ENCODE measurements at places on chromosomes 3 and 15.

GRCh38 chr3:138782755-138783154 lies 52.0 kb downstream of the PIK3CB start:
- DNase-seq: no peak

DNA sequence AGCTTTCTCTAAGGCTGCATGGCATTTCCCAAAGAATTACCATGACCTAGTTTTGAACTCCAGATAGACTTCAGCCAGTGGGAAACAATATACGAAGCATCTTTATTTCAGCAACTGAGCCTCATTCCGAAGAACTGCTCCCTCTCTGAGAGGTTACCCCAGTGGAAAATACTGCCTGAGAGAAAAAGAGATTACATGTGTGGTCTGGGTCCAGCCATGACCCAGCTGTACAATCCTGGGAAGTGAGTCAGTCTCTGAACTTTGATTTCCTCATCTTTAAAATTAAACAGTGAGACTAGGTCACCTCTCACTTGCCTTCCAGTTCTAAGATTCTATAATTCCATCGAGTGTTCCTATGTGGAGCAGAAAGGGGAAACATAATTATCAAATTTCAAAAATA lies 42.4 kb downstream of the TNIK start:
- no peak for DNase-seq

GRCh38 chr3:151356794-151357462 lies 27.6 kb upstream of the P2RY13 start:
- no peak for DNase-seq

GRCh38 chr3:50122661-50123391 lies 32.3 kb upstream of the SEMA3F start:
- DNase-seq: no peak

DNA sequence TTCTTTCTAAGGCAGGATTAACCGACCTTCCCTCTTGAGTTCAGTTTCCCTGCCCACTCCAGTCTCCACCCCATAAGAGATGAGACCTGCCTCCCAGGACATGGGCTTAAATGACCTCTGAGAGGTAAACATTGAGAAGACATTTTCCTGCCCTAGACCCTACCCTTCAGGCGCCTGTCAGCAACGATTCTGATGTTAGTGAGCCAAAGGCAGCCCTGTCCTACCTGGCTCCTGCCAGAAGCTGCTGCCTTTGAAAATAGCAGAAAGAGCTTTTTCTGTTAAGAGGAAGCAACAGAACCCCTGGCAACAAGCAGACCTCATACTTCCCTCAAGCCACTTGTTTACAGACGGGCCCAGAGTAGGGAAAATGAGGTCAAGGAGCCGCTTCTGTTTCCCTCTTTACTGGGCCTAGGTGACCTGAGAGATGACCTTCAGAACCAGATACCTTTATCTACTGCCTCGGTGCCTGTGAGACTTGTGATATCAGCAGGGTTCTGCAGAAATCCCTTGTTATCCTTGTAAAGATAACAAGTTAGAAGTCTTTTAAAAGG lies 52.0 kb downstream of the CD200R1L start:
- no peak for DNase-seq

GRCh38 chr3:15310491-15311370 lies 21.7 kb downstream of the SH3BP5 start:
- DNase-seq: no peak

- DNase-seq: no peak
Measured at GRCh38 chr3:118805007-118805406, 229.6 kb downstream of the IGSF11 start.

DNA sequence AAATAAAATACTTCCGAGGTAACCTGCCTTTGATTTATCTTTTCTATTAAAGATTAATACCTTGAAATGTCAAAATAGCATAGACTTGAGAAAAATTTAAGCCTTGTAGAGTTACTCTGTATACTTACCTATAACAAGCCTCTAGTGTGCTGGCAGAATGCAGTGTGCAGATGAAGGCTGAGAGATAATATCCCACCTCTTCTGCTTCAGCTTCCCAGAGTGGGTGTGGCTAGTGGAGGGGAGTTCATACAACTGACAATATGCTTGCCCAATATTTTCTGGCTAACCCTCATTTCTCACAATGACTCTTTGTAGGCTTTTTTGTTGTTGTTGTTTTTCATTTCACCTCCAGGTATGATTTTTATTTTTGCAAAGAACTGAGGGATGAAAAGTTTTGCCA lies 15.7 kb upstream of the ZBTB20 start:
- DNase-seq: no peak

DNA sequence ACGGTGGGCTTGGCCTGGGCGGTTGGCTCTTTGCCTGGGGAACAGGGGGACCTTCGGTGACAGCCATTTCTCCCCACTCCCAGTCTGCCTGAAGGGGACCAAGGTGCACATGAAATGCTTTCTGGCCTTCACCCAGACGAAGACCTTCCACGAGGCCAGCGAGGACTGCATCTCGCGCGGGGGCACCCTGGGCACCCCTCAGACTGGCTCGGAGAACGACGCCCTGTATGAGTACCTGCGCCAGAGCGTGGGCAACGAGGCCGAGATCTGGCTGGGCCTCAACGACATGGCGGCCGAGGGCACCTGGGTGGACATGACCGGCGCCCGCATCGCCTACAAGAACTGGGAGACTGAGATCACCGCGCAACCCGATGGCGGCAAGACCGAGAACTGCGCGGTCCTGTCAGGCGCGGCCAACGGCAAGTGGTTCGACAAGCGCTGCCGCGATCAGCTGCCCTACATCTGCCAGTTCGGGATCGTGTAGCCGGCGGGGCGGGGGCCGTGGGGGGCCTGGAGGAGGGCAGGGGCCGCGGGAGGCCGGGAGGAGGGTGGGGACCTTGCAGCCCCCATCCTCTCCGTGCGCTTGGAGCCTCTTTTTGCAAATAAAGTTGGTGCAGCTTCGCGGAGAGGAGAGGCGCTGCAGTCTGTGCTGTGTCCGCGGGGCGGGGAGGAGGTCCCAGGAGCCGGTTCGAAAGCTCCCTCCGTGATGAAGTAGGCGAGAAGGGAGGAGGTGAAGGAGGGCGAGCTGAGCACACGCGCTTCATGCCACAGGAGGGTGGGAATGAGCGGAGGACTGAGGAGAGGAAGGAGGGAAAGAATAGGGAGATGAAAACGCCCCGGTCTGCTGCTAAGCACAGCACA lies 9.6 kb downstream of the CLEC3B start:
- no peak for DNase-seq

GRCh38 chr15:25181293-25182097 lies 226.7 kb downstream of the SNRPN start:
- no peak for DNase-seq

DNA sequence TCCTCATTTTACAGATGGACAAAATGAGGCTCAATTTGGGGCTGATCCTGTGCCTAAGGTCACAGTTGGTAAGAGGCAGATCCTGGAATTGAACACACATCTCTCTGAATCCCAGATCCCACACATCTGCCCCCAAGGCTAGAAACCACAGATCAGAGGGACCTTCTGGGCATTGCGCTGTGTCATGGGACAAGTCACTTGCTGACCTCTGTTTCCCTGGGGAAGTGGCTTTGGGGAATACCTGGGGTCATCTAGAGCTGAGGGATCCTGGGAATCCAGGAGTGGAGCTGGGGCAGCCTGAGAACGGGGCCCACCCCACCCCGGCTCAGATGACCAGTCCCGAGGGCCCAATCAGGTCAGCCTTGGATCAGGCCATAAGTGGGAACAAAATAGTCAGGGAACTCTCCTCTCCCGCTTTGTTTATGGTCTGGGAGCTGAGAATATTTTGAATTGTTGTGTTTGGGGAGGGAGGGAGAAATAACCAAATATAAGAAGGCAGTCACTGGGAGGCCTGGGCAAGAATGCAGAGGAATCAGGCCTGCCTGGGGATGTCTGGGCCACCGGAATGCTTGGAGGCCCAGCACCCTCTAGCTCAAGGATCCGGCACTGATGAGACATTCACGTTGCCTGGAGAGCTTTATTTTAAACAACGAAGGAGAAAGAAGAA lies 8.8 kb upstream of the SLC6A6 start:
- no peak for DNase-seq

DNA sequence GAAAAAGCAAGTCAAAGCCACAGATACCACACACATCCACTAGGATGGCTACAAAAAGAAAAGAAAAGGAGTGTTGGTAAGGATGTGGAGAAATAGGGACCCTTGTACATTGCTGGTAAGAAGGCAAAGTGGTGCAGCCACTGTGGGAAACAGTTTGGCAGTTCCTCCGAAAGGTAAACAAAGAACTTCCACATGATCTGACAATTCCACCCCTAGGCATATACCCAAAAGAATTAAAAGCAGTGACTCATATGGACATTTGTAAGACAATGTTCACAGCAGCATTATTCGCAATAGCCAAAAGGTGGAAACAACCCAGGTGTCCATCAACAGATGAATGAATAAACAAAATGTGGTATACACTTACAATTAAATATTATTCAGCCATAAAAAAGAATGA lies 22.2 kb upstream of the GMPPB start:
- no peak for DNase-seq

- DNase-seq: no peak
Measured at GRCh38 chr15:73822998-73823397, 50.4 kb upstream of the TBC1D21 start.

DNA sequence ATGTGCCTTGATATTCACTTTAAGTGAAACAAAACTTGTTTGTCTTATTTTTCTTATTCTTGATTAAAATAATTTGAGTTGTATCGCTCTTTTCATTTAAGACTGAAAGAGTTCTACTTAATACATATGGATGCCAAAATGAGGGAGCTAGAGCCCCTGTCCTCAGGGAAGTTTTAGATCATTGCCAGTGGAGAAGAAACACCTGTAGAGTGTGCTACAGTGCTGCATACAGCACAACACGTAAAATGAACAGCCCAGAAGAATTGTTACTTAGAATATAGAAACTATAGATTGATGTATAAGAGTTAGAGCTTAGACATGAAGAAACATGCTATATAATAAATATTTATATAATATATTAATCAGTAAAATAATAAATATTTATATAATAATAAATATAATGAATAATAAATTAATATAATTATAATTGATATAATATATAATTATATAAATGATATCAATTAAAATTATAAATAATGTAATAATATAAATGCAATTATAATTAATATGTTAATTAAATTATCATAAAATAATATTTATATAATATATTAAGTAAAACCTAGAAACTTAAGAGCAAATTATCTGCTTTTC lies 1234.7 kb downstream of the ROBO2 start:
- DNase-seq: no peak

- DNase-seq: no peak
Measured at GRCh38 chr3:165778456-165778855, 58.8 kb downstream of the BCHE start.

DNA sequence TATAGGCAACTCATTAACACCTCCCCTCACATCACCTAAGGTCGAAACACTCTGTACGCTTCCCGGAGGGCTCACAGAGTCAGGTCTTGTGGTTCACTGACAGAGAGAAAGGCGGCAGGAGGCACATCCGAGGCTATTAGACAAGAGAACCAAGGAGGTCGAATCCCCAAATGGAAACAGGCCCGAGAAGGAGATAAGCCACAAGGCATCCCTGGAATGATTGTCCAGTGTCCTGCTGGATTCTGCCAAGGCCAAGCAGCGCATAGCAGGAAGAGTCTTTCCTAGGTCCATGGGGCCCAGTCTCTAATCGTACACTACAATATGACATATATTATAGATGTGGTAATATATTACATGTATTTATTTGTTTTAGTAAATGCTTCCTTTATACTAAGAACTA lies 58.5 kb downstream of the ANXA2 start:
- no peak for DNase-seq

- no peak for DNase-seq
Measured at GRCh38 chr15:45583731-45584639, 3.2 kb upstream of the BLOC1S6 start.

DNA sequence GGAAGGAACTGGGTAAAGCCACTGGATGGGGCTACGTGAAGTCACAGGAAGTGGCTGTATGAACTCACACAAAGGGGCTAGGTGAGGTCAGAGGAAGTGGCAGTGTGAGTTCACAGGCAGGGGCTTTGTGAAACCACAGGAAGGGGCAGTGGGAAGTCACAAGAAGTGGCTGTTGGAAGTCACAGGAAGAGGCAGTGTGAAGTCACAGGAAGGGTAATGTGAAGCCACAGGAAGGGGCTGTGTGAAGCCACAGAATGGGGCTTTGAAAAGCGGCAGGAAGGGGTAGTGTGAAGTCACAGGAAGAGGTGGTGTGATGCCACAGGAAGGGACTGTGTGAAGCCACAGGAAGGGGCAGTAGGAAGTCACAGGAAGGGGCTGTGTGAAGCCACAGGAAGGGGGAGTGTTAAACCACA lies 34.6 kb downstream of the GASK1A start:
- no peak for DNase-seq

- no peak for DNase-seq
Measured at GRCh38 chr3:51945926-51946705, 4.0 kb downstream of the PARP3 start.

DNA sequence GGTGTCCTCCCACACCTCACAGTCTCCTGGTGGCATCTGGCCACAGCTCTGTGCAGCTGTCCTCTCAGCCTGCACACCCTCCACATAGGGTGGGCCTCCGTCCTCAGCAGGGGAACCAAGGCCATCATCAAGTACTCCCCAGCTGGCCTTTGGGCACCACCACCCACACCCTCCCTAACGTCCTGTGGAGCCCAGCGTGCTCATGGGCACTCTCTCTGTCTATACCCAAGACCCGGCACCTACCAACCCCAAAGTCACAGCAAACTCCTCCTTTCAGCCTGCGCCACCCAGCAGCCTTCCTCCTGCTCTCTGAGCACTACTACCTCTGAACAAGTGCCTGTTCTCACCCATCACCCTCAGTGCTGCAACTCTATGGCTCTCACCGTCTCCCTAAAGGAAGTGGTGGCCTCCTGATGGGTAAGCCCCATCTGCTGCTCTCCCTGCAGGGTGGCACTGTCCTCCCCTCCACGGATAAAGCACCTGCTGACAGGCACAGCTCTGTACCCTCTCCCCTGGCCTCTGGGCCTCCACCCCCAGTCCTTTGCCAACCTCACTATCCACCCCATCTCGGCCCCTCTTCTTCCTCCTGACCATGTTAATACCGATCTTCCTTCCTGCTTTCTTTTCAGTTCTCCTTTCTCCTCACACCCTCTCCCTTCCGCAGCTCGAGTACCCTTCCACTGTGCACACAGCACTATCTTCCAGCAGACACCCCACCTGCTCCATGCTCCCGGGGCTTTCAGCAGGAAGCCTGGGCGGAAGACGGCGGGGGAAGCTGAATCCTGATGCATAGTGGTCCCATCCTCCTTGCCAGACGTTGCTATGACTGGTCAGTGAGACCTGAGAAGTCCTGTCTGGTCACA lies 31.5 kb downstream of the SLC41A3 start:
- DNase-seq: no peak

- DNase-seq: no peak
Measured at GRCh38 chr3:189684317-189684716, 53.1 kb downstream of the TP63 start.

- DNase-seq: no peak
Measured at GRCh38 chr15:48144889-48145288, 24.1 kb downstream of the SLC24A5 start.

GRCh38 chr3:197750396-197750831 lies 731 bp downstream of the FYTTD1 start:
- peak; percentile 27 for DNase-seq

- no peak for DNase-seq
Measured at GRCh38 chr3:67657192-67657591, 2.8 kb upstream of the SUCLG2 start.

- DNase-seq: no peak
Measured at GRCh38 chr3:187484547-187485295, 116.5 kb downstream of the RTP4 start.

All from stimulated activated CD8-positive, alpha-beta memory T cell treated with anti-CD3 and anti-CD28 coated beads, Interleukin-4, amount 100 ng/mL, for 4 hours (primary cell).